Ovary (tissue), 10 donors: ENCODE measurements at places on chromosomes 11 and 22. TPM values are rescaled to one million over a fixed set of nuclear protein-coding genes. Genes with fewer than 3 reads are reported as not detected.

GRCh38 chr11:114090225-114090910, 30.9 kb downstream of the ZBTB16 start:
- DNase-seq = no peak

GRCh38 chr11:110524238-110524637, 94.5 kb downstream of the FDX1 start:
- DNase-seq = no peak

- DNase-seq = no peak
Measured at GRCh38 chr11:121589946-121590537, 137.3 kb upstream of the SORL1-AS1 start.

DNA sequence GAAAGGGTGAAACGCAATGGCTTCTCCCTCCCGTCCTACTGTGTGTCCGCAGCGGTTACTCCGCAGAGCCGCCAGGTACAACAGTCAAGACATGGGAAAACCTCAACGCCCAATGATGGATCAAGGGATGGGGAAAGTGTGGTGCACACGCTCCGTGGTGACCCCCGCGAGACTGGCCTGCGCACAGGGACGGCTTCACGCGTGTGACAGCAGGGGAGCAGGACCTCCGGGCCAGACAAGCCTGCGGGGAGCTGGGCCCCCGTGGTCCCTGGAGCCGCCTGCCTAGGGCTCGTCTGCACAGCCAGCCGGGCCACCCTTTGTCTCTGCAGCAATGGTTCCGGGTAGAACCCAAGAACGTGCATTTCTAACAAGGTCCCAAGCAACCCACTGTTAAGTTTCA, 31.7 kb upstream of the MOB2 start:
- DNase-seq = no peak

- no peak for DNase-seq
Measured at GRCh38 chr11:1592628-1593027, 5.5 kb downstream of the KRTAP5-2 start.

- DNase-seq = no peak
Measured at GRCh38 chr11:44071157-44071556, 5.1 kb downstream of the ACCS start.

- DNase-seq = no peak
Measured at GRCh38 chr11:120385110-120385509, 48.9 kb downstream of the ARHGEF12 start.

DNA sequence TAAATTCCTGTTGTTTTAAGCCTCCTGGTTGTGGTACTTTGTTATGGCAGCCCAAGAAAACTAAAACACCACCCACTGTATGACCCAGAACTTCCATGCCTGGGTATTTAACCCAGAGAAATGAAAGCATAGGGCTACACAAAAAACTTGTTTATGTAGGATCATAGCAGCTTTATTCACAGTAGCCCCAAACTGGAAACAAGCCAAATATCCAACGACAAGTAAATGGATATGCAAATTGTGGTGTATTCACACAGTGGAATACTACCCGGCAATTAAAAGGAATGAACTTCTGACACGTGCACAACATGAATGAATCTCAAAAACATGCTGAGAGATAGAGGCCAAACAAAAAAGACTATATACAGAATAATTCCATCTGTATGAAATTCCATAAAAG, 62.2 kb upstream of the NAV2 start:
- no peak for DNase-seq

DNA sequence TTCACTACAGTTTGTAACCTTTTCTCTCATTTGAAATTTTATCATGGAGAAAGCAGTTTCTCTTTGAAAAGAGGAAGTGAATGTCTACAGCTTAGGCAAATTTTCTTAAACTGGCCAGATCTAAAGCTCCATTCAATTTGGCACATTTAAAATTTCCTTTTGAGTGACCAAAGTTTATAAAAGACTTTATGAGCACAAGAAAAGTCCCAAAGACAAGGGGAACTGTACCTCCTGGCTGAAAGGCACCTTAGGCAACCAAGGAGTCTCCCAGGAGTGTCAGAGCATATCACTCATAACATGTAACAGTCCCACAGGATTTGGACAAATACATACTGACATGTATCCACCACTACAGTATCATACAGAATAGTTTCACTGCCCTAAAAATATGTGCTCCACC, 41.3 kb downstream of the NARS2 start:
- DNase-seq = no peak

- DNase-seq = no peak
Measured at GRCh38 chr11:1708716-1709115, 11.7 kb downstream of the KRTAP5-6 start.

- no peak for DNase-seq
Measured at GRCh38 chr11:2551131-2551530, 106.3 kb downstream of the KCNQ1 start.

Gene TRMU
- total RNA-seq = 34.8 TPM

Gene MGAT3
- 1.1 TPM for total RNA-seq

Gene CNGA4
- total RNA-seq = 0.18 TPM

Gene P2RY6
- 0.23 TPM for total RNA-seq

Gene TEX12
- total RNA-seq = 0.46 TPM

Gene RCOR2
- 5.4 TPM for total RNA-seq
